ENCODE measurements at places on chromosomes 7 and 10. TPM values are rescaled to one million over a fixed set of nuclear protein-coding genes. Genes with fewer than 3 reads are reported as not detected.

Gene ACSM6
- not detected for total RNA-seq

DNA sequence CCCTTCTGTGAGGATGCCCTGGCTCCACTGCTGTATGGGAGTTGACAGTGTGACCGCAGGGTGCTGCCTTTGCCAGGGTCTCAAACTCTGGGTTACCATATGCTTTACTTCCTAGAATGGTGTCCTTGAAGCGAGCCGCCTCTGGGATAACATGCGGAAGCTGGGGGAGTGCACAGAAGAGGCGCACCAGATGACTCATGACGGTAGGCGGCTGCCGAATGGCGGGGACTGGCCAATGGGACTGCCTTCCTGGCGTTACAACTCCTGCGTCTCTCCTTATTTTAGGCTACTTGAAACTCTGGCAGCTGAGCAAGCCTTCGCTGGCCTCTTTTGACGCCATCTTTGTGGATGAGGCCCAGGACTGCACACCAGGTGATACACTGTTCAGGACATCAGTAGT lies 27.3 kb downstream of the FBH1 start:
- no peak for DNase-seq

Gene SUN3
- total RNA-seq = not detected

DNA sequence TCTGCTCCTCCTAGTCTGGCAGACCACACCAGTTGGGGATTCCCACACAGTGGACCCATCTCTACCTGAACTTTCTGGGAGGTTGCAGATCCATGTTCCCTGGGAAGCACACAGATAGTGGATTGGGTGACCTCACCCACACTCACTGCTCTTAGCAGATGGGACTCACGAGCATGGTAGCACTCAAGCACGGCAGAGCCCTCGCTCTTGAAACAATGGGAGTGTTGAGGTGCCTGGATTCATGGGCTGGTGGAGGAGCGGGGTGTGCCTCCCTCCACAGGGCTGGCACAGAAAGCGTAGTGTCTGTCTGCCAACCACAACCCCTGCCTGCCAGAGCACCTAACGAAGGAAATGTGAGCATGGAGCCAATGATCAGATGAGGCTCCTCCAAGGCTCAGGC lies 568.0 kb downstream of the POM121L12 start:
- DNase-seq = no peak
